NCI-H1417 treated with DMSO at 0.1 percent for 48 hours (cell line): ENCODE measurements at places on chromosomes 5 and 9.

GRCh38 chr9:89994988-89995613 is 390.3 kb downstream of the GADD45G start:
- DNase-seq = no peak

GRCh38 chr5:97547999-97548738 is 365.1 kb upstream of the RIOK2 start:
- no peak for DNase-seq

GRCh38 chr5:893711-894110 is 1.0 kb downstream of the TRIP13 start:
- DNase-seq = no peak

DNA sequence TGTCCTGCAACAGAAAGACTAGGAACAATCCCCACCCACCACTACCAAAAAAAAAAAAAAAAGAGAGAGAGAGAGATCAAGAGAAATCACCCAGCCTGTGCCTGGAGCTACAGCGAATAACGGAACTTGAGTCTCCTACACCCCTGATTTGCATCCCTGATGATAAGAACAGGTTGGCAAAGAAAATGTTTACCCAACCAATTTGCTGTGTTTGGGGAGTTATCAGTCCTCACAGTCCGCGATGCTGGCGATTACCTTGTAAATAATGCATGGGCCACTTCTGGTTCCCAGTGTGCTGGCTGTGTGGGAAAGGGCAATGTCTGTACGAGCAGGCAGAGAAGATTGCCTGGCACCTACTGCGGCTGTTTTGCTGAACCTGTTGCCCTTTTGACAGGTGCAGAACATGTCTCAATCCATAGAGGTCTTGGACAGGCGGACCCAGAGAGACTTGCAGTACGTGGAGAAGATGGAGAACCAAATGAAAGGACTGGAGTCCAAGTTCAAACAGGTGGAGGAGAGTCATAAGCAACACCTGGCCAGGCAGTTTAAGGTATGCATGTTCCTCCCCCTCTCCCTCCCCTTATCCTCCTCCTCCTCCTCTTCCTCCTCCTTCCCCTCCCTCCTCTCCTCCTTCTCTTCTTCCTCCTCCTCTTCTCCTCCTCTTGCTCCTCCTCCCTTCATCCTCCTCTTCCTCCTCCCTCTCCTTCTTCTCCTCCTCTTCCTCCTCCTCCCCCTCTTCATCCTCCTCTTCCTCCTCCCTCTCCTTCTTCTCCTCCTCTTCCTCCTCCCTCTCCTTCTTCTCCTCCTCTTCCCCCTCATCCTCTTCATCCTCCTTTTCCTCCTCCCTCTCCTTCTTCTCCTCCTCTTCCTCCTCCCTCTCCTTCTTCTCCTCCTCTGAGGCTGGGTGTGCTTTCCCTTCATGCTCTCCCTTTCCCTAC is 8.3 kb downstream of the OLFM1 start:
- DNase-seq = no peak

DNA sequence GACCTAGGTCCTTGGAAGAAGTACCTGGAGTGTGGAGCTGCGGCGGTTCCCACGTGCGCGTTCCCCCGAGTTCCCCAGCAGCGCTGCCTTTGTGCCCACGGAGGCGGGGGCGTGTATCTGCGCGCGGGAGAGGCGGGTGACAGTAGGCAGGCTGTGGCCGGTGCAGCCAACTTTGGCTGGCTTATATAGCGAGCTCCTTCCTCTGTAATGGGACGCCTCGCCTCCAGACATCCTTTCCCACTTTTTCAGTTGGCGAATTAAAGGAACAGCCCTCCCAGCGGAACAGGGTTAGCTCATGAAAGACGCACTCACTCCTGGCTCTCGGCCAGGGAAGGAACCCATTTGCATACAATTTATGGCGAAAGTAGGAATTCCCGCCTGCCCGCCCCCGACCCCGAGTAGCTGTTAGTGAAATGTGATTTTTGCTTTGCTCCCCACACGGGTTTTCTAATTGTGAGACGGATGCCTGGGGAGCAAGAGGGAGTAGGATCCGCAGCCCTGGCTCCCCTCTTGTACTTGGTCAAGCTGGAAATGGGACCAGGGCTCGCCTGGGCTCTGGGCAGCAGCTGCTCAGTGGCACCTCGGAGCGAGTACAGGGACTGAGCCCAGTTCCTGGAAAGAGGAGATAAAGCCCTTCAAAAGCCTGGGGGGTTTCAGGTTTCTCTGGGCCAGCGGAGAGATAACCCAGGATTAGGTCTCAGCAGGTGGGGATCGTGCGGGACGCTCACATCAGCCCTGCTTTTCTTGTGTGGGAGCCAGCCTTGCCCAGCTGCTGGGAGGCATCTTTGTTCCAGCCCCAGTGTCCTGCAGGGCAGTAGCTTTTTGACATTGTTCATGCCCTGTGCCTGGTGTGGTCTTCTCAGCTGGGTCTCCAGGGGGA is at the start of gene TNC:
TSS of gene TNC (minus strand) at position 159 of the 880 bp plus-strand sequence. CDS start 27,139 bp downstream, outside the sequence.
- no peak for DNase-seq

GRCh38 chr5:8650186-8650585 is 781.2 kb downstream of the MTRR start:
- DNase-seq = no peak

DNA sequence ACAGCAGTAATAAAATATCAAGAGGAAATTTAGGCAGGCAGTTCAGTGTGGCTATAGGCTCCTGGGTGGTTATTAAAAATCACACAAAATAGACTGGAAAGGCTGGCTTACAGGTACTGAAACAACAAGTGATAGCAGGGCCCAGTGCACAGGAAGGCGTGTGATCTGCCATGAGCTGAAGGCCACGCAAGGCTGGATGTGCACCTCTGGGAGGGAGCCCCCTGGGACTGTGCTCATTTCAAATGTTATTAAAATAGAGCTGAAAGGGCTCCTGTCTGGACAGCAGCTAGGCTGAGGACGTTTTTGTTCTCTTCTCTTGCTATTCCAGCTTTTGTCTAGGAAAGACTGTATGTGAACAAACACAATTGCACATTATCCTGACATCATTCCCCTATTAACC is 324.3 kb upstream of the RFX3 start:
- DNase-seq = no peak

DNA sequence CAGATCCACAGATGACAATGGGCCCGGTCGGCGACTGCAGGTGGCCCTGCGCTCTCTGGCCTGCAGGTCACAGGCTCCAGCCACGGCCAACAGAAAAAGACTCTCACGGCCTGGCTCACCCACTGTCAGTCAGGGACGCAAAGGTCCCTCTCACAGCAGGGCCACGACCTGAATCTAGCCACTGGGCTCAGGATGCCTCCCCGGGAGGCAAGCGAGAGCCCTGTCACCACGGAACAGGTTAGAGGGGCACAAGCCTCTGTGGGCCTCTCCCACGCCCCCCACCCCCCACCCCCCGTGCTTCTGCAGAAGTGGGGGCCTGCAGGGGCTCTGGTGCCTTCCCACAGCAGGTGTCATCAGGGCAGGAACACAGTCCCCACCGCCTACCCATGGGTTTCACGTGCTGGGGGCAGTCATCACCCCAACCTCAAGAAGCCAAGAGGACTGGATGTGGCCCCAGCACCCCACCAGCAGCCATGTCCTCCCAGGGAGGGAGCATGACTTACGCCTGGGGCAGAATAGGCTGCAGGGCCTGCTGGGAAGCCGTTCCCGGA is 17.3 kb upstream of the EGFL7 start:
- DNase-seq = no peak

- no peak for DNase-seq
These were observed 9.0 kb downstream of the CCDC69 start for GRCh38 chr5:151214614-151215545.

DNA sequence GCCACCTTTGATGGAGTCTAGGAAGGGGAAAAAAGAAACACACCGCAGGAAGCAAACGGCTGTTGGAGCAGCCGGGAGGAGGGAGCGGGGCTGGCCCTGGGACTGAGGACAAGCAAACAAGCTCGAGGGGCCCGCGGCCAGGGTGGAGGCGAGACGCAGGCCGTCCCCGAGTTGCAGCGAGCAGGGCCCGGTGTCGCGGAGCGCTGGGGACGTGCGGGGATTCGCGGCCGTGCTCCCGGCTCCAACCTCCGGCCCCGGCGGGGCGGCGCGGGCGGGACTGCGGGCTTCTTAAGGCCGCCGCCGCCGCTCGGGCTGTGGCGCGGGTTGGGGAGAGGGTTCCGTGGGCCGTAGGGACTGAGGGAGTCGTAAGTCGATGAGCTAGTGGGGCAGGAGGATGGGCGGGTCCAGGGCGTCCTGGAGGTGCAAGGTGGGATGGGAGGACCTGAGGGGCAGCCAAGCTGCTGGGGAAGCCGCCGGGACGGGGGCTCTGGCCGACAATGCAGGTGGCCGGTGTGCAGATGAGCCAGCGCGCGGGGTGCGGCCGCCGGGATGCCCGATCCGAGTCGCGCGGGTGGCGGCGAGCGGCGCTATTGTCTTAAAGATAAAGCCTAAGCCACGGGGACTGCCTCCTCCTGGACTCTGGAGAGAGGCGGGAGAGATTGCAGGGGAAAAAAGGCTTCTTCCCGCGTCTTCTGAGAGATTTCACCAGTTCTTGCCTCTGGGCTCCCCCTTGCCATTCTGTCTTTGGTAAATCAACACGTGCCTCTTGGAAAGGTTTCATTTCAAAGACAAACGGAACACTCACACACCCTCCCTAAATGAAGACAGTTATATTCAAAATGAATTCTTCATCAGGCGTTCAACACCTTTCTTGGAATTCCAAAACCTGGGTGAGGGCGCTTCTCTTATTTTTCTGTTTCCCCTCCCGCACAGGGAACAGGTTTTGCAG is 1.6 kb upstream of the HAPLN1 start:
- no peak for DNase-seq

DNA sequence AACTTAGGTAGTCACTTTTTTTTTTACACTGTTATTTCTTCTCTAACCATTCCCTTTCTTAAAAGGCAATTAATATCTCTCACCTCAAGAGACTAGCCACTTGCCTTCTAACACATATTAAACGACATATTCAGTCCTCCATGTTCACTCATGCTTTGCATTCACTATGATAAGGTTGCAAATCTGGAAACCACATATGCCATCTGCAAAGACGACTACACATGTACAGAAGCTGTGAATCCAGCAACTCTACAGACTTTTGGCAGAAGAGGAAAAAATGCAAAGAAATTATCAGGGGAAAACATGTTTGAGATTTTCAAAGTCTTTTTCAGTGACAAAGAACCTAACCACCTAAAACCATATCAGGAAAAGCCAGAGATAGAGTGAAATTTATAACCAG is 112.1 kb downstream of the EPB41L4A start:
- DNase-seq = no peak

- no peak for DNase-seq
These were observed 57.0 kb upstream of the BOD1 start for GRCh38 chr5:173673295-173674101.

- no peak for DNase-seq
These were observed 80.9 kb downstream of the FOXD1 start for GRCh38 chr5:73367650-73368049.

- DNase-seq = no peak
These were observed 118.9 kb upstream of the NMUR2 start for GRCh38 chr5:152523964-152524363.

- DNase-seq = no peak
These were observed 291.7 kb downstream of the TRPM3 start for GRCh38 chr9:70829591-70830265.

- no peak for DNase-seq
These were observed 29.5 kb downstream of the SURF6 start for GRCh38 chr9:133306242-133307204.

- no peak for DNase-seq
These were observed 55.8 kb upstream of the ACTBL2 start for GRCh38 chr5:57538341-57538955.

DNA sequence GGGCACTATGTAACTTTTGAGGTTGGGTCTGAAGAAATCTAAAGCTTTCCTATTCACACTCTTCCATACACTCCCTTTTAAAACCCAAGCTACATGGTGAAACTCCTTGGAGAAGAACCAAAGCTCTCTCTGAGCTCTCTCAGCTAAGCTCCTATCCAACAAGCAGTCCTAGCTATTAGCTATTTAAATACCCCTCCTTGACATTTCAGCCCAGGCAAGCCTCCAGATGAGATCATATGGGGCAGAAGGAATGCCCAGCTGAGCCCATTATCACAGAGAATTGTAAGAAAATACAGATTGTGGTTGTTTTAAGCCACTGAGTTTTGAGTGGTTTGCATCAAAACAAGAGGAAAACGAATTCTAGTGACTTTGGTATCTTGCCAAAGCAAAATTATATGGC is 15.2 kb downstream of the HSPB3 start:
- DNase-seq = no peak

- DNase-seq = no peak
These were observed 230.2 kb upstream of the PAPPA start for GRCh38 chr9:115923410-115923809.

DNA sequence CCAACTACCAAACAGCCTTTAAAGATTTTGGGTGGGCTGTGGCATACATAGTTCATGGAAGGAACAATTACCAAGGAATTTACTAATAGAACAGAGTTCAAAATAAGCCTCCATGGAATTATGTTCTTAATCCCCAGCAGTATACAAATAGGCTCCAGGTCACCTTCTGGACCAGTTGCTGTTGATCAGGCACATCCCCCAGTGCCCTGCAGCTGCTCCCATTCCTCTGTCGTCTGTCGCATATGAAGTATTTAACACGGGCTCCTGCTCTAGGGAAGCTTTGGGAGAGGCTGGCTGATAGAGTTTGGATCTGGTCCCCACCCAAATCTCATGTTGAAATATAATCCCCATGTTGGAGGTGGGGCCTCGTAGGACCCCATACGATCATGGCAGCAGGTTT is 17.8 kb downstream of the SHC3 start:
- no peak for DNase-seq
